ENCODE measurements at places on chromosomes 6 and 20. TPM values are rescaled to one million over a fixed set of nuclear protein-coding genes. Genes with fewer than 3 reads are reported as not detected.

C20orf202 gene
- not detected for total RNA-seq

ASIP gene
- not detected for total RNA-seq

FAXC gene
- total RNA-seq, result 3.3 TPM

NRSN1 gene
- not detected for total RNA-seq

PTCHD4 gene
- 0.15 TPM for total RNA-seq

STX11 gene
- total RNA-seq, result 0.17 TPM

LZTS3 gene
- 10.4 TPM for total RNA-seq

FBXO30 gene
- total RNA-seq, result 8.3 TPM

TXLNB gene
- not detected for total RNA-seq

BPIFA1 gene
- not detected for total RNA-seq

CLVS2 gene
- total RNA-seq, result not detected

GINS1 gene
- total RNA-seq, result 26.6 TPM

CTCFL gene
- total RNA-seq, result not detected

TINAG gene
- not detected for total RNA-seq

CALHM6 gene
- total RNA-seq, result not detected

RRAGD gene
- total RNA-seq, result 0.18 TPM

FGD2 gene
- total RNA-seq, result 0.50 TPM

GDAP1L1 gene
- total RNA-seq, result not detected

TMEM217 gene
- total RNA-seq, result 5.3 TPM

PROKR2 gene
- not detected for total RNA-seq

AIF1 gene
- total RNA-seq, result not detected

SIGLEC1 gene
- total RNA-seq, result 0.13 TPM

PDCD2 gene
- total RNA-seq, result 51.7 TPM

RBBP8NL gene
- total RNA-seq, result 8.7 TPM

HS3ST5 gene
- total RNA-seq, result 0.09 TPM

TPD52L1 gene
- total RNA-seq, result 184 TPM

C6orf15 gene
- total RNA-seq, result 21.6 TPM

CD40 gene
- total RNA-seq, result 7.3 TPM

GNL1 gene
- 123 TPM for total RNA-seq

COL21A1 gene
- total RNA-seq, result not detected

FAM217A gene
- not detected for total RNA-seq

BHLHE23 gene
- not detected for total RNA-seq
